AG09309 (cell line): ENCODE measurements at places on chromosomes 5 and 9.

GRCh38 chr5:132407970-132408369 is 38.5 kb downstream of the SLC22A5 start:
- DNase-seq, result no peak

- DNase-seq, result no peak
Measured at GRCh38 chr5:151006704-151007334, 13.6 kb upstream of the GPX3 start.

DNA sequence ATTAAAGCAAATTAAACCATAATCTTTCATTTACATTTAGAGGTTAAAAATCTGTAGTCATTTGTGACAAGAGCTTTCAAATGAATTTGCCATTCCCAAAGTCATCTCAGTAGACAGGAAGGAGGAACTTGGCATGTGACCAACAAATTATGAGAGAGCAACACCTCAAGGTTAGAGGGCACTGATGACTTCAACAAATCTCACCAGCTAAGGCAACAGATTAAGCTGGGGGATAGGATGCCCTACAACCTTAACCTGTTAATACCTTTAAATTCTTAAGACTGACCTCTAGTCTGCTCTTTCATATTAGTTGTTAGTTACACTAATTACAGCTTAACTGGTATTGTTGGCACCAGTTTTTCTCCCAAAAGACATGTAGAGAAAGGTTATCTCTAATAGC is 18.4 kb downstream of the POU5F2 start:
- no peak for DNase-seq

- DNase-seq, result no peak
Measured at GRCh38 chr5:39225405-39226099, 6.2 kb upstream of the FYB1 start.

DNA sequence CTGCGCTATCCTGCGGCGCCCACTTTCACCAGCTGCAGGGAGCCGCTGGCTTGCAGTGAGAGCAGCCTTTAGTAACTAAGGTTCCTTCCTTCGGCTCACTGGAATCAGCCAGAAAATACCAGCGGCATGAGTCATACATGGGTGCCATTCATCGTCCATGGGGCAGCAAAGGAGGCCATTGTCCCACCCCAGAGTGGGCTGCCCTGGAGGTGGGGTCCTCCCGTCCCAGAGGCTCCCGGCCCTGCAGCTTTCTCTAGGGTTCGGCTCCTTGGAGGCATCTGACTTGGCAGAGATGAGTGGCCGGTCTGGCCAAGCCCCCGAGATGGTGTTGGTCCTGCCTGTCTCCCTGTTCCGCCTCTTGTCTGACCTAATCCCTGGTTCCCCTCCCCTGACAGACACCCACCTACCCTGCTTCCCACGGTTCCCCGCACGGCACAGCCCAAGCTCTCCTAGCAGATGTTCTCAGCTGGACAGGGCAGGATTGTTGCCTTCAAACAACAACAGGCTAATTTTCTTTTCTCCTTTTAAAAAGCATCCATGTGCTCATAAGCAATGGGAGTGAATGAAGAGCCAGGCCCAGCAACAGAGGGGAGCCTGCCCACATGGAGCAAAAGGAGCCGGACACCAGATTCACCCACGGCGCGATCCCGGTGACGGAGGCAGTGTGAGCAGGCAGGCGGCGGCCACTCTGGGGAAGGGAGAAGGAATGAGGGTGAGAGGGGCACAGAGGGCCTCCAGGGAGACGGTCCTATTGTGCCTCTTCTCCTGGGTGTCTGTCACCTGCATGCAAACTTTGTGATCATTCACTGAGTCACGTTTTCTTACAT is 97.0 kb upstream of the COL5A1 start:
- no peak for DNase-seq

GRCh38 chr5:65722575-65723403 is 784 bp downstream of the NLN start:
- DNase-seq, result no peak
